ENCODE measurements at places on chromosomes 6 and 20. TPM values are rescaled to one million over a fixed set of nuclear protein-coding genes. Genes with fewer than 3 reads are reported as not detected.

DNA sequence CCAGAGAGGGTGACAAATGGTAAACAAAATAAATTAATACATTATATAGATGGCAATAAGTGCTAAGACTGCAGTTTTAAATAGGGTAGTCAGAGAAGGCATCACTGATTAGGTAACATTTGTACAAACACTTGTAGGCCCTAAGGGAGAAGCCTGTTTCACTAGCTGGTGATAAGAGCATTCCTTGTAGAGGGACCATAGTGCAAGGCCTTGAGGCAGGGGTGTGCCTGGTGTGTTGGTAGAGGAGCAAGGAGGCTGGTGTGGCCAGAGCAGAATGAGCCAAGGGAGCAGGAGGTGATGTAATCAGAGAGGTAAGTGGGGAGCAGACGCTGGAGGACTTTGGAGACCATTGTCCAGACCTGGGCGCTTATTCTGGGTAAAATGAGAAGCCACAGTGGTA, 70.7 kb downstream of the ANKRD6 start:
- no peak for DNase-seq

DNA sequence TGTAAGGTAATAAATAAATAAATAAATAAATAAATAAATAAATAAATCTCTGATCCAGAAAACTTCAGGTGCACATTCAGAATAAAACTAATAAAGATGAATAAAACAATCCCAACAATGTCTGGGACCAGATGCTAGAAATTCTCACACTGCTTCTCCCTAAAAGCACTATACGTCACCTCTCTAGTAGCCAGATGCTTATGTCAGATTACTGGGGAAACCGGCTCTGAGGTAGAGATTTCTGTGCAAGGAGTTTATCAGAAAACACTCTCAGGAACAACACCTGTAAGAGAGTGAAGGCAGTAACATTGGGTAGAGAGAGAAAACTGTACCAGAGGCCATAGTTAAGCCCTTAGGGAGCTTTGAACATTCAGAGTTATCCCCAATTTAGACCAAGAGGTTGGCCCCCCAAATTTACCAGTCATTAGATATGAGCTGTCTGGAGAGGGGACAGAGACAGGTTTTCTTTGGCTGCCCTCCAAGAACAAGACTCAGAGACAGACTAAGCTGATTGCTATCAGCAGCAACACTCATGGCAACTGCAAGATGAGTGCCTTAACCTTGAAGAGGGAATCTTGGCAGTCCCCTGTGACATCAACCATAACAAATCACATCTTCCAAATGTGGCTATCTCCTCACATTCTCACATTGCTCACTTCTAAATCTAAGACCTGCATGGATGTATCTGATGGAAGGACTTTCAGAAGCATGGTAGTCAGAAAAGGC, 151.2 kb upstream of the BMP5 start:
- DNase-seq: no peak

- DNase-seq: no peak
These were observed 152.1 kb upstream of the STMND1 start for GRCh38 chr6:16949716-16950115.

Gene CPNE5
- 0.65 TPM for total RNA-seq

Gene LAMA2
- total RNA-seq: 0.64 TPM

- no peak for DNase-seq
These were observed 124.9 kb downstream of the GJA10 start for GRCh38 chr6:90019216-90019615.

DNA sequence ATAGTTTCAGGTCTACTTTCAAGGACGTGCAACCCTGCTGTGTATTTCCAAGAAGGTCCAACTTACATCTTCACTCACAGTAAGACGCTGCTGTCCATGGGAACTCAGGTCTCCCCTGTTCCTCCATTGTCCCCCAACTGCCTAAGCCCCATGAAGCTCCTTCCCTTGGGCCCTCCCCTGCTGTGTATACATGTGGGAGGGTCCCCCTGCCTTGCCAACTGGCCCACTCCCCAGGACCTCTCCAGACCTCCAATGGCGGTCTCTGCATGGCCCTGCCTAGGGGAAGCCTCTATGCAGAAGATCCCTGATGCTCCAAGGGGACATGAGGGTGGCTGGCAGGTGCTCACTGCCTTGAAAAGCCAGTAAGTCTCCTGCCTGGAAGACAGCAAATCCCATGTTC, 186.7 kb upstream of the CST7 start:
- DNase-seq: no peak

Gene SSTR4
- total RNA-seq: not detected

DNA sequence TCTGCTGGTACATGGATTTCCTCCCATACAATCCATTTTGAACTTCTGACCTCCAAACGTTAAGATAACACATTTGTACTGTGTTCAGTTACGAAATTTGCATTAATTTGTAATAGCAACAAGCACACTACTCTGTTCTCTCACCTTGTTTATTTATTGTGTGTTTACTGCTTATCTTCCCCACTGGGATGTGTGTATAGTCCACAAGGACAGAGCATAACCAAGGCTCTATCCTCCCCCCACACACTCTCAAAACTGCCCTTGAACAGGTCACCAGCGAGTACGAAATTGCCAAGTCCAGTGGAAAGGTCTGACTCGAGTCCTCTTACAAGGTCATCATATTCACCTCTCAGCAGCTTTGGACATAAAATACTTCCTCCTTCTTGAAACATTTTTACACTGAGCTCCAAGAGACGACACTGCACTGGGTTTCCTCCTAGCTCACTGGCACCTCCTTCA, 18.6 kb downstream of the ADTRP start:
- DNase-seq: no peak

- DNase-seq: no peak
These were observed 20.4 kb downstream of the ACSS1 start for GRCh38 chr20:25037288-25038102.

DNA sequence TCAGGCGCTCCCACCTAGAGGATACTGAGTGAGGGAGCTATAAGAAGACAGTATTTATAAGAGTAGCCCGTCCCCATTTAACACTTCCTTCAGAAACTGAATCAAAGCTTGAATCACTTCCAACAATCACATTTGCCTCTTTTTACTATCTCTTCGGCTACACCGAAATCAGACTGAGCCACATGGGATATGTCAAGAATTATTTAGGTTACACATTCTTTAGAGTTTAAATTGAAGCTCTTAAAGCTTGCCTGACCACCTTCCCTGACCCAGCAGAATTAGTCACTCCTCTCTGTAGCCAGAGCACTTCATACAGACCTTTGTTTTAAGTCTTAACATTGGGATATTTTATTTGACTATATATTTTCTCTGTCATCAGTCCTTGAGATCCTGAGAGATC, 163.7 kb downstream of the MAFB start:
- no peak for DNase-seq

All from activated CD4-positive, alpha-beta T cell treated with anti-CD3 and anti-CD28 coated beads, Interleukin-2, amount 10 ng/mL, durations not matched to agents 24 days and 14 days (primary cell).